Daoy (cell line): ENCODE measurements at places on chromosomes 7 and 10. TPM values are rescaled to one million over a fixed set of nuclear protein-coding genes. Genes with fewer than 3 reads are reported as not detected.

- DNase-seq = no peak
These were observed 37.9 kb upstream of the DNAJB12 start for GRCh38 chr10:72392571-72392970.

DNA sequence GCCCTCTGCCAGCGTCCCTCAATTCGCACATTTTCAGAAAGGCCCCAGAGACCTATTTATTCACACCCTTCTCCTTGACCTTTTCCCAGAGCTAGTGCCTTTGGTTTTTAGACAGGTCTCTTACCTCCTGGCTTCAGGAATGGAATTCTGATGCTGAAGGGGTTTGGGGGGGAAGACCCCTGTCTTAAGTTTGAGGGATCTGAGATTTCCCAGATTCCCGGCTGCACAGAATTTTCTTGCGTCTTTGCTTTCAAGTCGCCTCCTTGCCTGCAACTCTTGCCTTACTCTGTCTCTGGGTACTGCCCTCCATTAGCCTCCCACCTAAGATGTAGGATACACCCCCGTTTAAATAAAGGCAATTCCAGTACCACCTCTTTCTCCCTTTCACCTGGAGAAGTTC lies 1.9 kb downstream of the GATA3 start:
- no peak for DNase-seq

SEMA3D gene
- 0.95 and 1.8 TPM in 2 replicates for total RNA-seq

CFTR gene
- total RNA-seq = 0.06 TPM in 2 replicates
